Muscle of arm (tissue), 14 donors: ENCODE measurements at places on chromosomes 2 and 18.
A peak's percentile ranks its signal among the peaks of the same experiment; 100 is the strongest.

DNA sequence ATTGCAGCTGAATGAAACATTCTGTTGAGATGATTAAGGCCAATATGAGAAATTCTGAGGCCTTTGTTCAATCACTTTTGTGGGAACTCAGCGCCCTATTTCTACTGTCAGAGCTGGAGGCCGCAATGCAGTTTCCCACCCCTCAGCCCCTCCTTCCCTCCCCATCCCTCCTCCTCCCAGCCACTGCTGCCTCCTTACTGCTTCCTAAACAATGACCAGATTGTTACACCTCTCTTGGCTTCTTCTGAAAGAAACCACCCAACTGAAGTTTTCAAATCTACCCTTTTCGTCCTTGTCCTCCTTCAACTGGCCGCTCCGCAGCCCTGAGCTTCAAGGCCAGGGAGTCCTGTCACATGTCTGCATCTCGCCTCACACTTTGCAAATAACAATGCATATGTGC is 36.7 kb upstream of the MAPK4 start:
- no peak for DNase-seq

DNA sequence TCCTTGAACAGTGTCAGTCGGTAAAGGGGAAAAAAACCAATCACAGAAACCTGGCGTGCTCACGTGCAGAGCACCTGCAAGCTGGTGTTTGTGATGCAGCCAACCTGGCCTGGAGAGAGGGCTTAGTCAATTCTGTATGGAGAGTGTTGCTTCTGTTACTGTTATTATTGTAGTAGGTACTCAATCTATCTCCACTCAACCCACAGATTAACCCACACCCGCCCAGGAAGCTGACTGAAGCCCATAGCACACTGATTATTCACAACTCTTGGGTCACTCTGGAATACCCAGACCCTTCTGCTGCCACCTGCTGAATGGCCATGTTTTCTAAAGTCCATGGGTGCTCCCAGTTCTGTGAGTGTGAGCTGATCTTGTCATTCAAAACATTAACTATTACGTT is 53.9 kb downstream of the TNFRSF11A start:
- DNase-seq = no peak

- no peak for DNase-seq
These were observed 95.9 kb upstream of the MSH2 start for GRCh38 chr2:47307066-47307465.

- DNase-seq = no peak
These were observed 66.0 kb downstream of the TCF4 start for GRCh38 chr18:55522011-55522410.

DNA sequence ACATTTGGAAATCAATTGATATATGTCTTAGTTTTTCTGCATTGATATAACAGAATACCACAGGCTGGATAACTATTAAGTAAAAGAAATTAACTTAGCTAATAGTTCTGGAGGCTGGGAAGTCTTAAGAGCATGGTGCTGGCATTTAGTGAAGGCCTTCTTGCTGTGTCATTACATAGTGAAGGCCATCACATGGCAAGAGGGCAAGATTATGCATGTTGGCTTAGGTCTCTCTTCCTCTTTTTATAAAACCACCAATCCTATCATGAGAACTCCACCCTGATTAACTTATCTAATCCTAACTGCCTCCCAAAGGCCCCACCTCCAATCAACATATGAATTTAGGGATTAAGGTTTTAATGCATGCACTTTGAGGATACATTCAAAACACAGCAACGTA is 225.5 kb upstream of the VRK2 start:
- no peak for DNase-seq

DNA sequence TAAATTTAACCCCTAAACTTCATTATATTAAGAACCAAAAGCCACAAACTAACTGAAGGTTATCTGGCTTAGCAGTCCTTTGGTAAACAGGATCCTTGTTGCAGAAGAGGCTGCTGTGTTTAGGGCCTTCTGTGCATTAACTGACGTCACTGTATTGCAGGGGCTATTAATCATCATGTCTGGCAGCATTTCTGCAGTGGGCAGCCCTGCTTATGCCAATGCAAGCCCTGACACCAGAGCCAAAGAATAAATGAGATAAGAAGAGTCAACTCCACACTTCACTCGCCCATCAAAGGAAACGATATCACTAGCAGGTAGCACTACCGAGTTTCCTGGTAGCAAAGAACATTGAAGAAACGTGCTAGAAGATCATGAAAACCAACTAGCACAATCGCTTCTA is 110.6 kb downstream of the PLEKHM3 start:
- no peak for DNase-seq

- DNase-seq = no peak
These were observed 66.3 kb downstream of the POLR1A start for GRCh38 chr2:86039178-86039962.

- no peak for DNase-seq
These were observed 5.7 kb downstream of the SLC40A1 start for GRCh38 chr2:189574793-189575475.

DNA sequence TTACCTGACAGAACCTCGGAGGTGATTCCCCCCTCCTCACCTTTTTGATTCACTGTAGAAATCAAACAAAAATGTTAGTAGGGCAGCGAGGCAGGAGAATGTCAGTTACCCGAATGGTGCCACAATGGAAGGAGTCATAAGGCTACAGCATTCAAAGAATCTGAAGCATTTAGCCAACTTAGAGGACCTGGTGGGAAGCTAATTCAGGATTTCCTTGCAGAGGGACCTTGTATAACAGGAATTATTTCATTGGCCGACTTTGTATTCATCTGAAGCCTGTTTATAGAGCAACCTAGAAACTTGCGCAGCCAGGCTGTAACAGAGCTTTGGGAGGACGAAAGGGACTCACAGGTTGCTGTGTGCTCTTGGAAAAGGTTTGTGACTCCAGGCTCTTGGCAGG is 129.1 kb upstream of the MMADHC start:
- DNase-seq = no peak

DNA sequence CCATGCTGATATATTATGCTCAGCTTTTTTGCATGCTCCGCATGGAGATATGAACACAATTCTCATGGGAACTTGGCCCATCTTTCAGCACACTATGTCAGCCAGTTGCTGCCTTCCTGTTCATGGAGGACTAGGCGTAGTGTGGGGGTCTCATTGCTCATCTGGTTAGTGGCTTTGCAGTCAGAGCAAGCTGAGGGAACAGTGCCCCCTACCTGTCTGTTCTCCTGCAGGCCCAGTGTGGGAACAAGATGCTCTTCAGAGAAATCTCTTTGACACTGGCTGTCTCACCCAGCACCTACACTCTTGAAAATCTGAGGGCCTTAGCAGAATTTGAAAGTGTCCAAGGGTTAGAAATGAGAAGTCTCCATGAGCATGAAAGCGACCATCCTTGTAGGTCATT is 47.1 kb downstream of the SPTBN1 start:
- no peak for DNase-seq

DNA sequence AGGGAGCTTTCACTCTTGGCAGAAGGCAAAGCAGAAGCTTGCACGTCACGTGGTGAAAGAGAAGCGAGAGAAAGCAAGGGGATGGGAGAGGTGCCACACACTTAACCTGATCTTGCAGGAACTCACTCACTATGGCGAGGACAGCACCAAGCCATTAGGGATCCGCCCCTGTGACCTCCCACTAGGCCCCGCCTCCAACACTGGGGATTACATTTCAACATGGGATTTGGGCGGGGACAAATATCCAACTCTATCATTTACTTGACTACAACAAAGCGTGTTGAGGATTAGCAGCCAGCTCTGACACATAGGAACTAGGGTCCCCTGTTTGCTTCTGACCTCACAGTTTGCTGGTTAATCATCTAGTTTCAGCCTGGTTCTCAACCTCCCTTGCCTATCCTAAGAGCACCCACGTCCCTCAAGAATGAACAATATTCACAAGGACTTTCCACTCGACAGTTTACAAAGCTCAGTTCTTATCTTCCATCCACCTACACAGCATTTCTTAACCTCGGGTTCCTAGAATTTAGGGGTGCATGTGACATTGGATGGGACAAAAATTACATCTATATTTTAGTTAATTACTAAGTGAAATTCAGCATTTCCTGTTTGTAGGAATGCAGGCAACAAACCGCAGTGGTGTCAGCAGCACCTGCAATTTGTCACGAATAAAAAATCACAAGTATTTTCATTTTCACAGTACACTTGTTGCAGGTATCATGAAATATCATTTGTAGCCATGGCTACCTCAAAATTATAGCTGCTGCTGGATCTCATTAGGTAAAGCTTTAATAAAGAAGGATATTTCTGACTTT is 36.0 kb downstream of the LBH start:
- no peak for DNase-seq

GRCh38 chr18:13424363-13424762 is 205.8 kb downstream of the LDLRAD4 start:
- no peak for DNase-seq

- no peak for DNase-seq
These were observed 28.8 kb downstream of the COLEC12 start for GRCh38 chr18:471716-472115.

GRCh38 chr18:8974696-8975095 is 127.8 kb upstream of the NDUFV2 start:
- no peak for DNase-seq

DNA sequence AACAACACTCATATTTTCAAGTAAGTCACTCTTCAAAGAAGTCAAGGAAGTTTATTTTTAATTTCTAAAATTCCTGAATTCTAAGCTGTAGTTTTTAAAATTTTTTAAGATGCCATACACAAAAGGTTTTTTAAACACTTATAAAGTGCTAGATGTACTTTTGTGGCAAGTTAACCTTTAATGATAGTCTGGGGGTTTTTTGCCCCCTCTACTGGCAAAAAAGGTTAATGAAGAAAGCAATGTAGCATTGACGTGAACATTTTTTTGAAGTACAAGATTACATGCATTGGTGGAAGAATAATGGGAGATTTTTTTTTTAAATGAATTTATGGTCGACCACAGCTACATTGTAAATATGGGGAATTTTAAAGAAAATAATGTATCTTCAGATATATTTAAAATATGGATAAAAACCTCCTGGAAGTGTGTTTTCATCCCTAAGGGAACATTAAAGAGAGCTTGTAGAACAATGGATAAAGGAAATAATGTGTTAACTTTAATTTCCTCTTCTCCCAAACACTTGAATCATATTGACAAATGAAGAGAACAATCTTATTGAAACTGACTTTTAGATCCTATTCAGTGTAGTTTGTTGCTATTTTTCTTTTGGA is 12.6 kb downstream of the ITPRID2 start:
- peak; percentile 35 for DNase-seq

- DNase-seq = no peak
These were observed 82.9 kb downstream of the SCN1A start for GRCh38 chr2:166044853-166045483.

GRCh38 chr2:211468877-211469663 is 912.7 kb downstream of the CPS1 start:
- no peak for DNase-seq

GRCh38 chr2:215900203-215900611 is 113.1 kb downstream of the MREG start:
- no peak for DNase-seq

DNA sequence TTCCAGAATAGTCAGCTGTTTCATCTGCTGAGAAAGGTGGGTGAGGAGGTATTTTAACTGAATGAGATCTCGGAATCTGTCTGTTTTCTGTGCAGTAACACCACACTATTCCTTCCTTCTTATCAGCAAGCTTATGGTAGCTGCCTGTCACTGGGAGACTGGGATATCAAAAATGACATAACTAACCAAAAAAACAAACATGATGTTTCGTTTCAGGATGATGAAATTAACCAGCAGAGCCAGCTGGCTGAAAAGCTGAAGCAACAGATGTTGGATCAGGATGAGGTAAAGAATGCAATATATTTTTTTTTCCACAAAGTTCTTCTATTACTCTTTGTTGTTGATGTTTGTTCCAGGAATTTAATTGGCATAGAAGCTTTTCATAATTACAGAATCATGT is 59.8 kb upstream of the LYPD6B start:
- DNase-seq = peak; percentile 48

- no peak for DNase-seq
These were observed 26.0 kb downstream of the MAP3K20 start for GRCh38 chr2:173101687-173102086.

DNA sequence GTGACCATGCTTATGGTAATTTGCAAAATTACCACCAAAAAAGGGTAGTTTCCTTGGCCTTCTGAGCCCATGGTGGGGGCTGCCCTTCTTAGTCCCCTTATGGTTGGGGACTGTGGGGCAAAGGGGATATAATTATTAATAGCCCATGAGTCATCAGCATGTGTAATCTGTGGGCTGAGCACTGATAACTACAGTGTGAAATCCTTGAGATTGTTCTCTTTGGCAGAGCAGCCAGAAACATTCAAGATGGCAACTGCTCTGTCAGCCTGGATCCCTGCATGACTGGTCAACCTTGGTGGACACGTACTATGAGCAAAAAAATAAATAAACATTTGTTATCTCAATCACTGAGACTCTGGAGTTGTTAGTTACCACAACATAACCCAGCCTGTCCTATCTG is 61.3 kb downstream of the MGAT4A start:
- no peak for DNase-seq

- no peak for DNase-seq
These were observed 84.0 kb downstream of the RTN4 start for GRCh38 chr2:54966165-54966832.

DNA sequence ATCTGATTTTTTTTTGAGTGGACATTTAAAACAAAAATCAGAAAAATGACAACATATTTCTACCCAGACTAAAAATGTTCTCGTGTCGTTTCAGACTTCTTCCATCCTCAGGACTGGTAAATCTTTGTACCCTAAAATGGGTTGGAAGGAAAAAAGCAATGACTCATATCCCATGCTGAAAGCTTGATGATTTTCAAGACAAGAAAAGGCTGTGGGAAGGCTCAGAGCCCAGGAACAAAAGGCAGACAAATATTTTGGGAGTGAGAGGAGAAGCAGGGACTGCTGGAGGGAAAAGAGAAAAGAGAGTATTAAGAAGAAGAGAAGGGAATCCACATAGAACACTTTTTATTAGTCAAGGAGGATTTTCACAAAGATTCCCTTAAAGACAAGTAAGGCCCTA is 77.1 kb upstream of the CTAGE1 start:
- DNase-seq = no peak

- DNase-seq = no peak
These were observed 23.9 kb downstream of the GAREM1 start for GRCh38 chr18:32446780-32447179.

GRCh38 chr18:44895176-44895798 is 214.6 kb downstream of the SETBP1 start:
- DNase-seq = no peak

GRCh38 chr2:183998797-183999190 is 599.5 kb upstream of the ZNF804A start:
- no peak for DNase-seq

GRCh38 chr2:8435608-8436007 is 246.2 kb upstream of the ID2 start:
- no peak for DNase-seq

DNA sequence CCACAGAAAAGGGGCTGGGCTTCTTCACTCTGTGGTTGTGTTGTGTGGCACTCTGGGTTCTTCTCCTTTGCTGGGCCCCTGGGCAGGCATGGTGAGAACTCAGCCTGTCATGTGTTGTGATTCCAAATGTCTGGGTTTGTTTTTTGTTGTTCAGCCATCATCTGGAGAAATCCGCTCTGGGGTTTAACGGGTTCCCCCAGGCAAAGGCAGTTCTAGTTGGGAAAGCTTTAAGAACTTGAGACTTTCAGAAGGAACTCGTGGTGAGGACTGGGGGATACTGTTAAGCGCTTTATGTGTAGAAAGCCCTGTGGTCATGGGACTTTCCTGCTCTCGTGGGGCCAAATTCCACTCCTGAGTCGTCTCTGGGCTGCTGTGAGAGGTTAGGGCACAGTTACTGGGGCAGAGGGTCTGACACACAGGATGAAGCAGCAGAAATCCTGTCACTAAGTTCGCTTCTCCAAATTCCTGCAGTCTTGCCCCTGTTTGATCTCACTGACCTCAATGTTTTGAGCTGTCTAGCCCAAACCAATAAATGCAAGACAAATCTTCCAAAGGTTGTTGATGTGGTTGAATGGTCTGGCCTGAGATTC is 87.7 kb downstream of the RAPGEF4 start:
- DNase-seq = no peak
